ENCODE measurements at places on chromosomes 12 and 14.

GRCh38 chr14:102088012-102088792, 1.4 kb upstream of the HSP90AA1 start:
- peak; percentile 68 for DNase-seq

GRCh38 chr12:109092497-109093021, 713 bp downstream of the ALKBH2 start:
- DNase-seq = no peak

GRCh38 chr14:50366115-50366514, 30.6 kb downstream of the CDKL1 start:
- DNase-seq = no peak

GRCh38 chr12:608921-609320, 54.3 kb downstream of the NINJ2 start:
- DNase-seq = no peak

DNA sequence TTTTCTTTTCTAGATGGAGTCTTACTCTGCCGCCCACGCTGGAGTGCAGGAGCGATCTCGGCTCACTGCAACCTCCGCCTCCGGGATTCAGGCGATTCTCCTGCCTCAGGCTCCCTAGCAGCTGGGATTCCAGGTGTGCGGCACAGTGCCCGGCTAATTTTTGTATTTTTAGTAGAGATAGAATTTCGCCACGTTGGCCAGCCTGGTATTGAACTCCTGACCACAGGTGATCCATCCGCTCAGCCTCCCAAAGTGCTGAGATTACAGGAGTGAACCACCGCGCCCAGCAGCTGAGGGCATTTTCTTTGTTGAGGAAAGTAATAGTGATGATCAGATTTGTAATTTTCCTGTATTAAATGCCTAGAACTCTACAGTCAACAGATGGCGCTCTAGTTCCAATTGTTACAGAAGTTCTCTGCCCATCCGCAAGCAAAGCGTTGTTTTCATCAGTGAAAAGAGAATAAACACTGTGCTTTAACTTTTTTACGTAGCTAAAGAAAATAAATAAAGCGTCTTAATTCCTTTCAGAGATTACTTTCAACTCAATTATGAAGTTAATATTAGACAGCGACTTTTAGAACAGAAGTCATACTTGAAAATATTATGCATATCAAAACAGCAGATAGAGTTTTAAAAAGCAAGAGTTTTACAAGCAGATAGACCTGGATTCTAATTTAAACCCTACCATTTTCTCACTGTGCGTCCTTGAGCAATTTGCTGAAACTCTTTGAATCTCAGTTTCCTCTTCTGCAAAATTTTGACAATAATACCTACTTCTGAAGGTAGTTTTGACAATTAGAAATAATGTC, 335.1 kb downstream of the DUSP6 start:
- peak; percentile 77 for DNase-seq

DNA sequence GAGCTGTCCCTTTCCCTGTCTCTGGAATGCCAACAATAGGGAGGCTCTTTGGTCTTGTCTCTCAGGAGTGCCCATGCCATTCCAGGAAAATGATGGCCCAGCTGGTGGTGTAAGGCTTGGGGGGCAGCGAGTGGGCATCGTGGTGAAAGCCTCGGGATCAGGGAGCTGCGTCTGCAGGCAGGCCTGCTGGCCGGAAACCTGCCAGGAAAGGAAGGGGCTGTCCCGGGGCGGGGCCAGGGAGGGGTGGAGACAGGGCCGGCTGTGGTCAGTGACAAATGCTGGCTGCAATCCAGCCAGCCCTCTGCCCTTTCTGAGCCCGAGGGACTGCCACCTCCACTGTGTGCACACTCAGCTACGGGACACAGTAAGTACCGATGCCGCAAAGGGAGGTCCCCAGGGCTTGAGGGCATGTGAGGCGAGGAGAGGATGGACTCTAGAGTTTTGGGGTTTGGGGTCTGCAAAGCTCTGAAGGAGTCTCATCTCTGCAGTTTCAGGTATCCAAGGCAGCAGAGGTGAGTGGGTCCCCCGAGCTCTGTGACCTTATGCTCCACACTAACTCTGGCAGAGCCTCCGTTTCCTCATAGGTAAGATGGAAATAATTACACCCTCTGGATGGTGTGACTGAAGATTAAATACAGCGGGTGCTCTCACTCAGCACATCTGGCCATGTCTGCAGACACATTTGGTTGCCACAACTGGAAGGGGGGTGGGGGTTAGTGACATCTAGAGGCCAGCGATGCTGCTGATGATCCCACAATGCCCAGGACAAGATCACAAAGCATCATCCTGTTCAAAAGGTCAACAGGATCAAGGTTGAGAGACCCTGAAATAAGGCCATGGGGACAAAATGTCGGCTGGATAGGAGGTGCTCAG, at the start of gene SERPINA5:
Gene SERPINA5 (plus strand): TSS at position 300 of the 873 bp plus-strand sequence. CDS start 5,937 bp downstream, outside the sequence.
- DNase-seq = peak; percentile 24

DNA sequence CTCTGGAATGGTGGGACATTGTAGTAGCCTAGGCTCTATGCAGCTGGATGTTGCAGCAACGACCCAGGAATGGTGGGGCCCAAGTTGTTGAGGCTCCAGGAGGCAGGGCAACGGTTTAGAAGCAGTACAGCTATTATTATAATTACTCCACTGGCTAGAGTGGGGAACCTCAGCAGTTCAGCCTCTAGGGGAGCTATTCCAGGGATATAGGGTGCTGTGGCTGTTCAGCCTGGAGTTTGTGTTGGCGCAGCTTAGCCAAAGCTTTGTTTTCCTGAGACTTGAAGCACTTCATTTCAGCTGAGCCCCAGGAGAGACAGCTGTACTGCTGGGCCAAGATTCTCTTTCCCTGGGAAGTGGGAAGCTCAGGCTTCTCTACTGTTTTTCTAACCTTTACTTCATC, 1023.0 kb upstream of the ATXN7L3B start:
- DNase-seq = no peak

- no peak for DNase-seq
These were observed 97.9 kb downstream of the AACS start for GRCh38 chr12:125163148-125163547.

- DNase-seq = no peak
These were observed 296.6 kb upstream of the KITLG start for GRCh38 chr12:88876857-88877256.

DNA sequence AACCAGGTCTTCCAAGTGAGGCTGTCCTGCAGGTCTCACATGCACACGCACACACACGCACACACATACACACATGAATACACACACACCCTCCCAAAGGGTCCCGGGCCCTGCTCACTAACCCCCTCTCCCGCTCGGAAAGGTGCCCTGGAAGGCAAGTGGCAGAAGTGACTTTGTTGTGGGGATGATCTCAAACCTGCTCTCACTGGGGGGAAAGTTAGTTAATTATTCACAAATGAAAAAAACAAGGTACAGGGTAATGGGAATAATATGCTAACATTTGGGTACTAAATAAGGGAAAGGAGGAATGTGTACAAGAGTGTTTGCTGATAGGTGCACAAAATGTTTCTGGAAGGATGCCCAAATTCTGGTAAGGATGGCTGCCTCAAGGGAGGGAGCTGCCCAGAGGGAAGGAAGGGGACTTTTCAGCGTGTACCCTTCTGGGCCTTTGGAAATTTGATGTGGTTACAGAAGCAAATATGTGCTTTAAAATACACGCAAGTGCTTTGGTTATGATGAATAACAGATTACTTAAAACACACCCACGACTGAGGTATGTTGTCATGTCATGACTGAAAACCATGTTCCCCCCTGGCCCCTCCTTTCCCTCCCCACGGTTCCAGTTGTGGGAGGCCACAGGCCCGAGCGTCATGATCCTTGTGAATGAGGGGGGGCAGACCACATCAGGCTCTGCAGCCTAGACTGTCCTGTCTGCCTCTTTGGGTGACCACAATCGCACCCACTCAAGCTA, 43.3 kb upstream of the PLEKHG6 start:
- DNase-seq = peak; percentile 8

DNA sequence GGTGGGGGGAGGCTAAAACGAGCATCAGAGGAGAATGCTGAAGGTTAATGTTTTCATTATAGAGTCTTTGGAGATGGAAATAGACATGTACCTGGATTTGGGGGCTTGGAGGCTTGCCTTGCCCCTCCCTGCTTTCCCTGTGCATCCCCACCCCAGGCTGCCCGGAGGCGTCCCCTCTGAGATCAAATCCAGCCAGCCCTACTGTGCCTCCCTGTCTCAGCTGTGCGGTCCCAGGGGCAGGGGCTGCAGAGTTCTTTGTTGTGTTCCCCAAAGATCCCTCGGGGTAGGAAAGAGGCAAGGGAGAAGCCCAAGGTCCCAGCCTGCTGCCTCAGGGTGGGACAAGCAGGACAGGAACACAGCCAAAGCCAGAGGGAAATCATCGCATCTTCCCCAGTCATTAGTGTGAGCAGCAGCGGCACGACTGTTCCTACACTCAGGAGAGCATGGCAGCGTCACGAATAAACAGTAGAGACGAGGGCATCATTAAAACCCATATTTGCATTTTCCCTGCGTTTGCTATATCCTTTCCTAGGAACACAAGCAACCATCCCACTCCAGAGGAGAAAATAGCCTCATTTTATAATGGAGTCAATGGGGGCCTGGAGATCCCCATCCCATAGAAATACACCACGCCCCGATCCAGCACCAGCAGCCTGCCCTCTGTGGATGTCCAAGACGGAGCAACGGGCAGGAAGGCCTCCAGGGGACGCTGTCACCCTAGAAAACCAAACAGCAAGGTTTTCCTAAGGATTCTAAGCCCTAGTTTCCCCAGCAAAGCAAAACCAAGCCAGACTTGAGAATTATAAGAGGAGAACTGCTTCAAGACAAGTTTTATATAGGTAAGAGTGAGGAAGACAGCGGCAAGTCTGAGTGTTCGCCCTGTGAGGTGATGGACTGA, 32.4 kb downstream of the ANO2 start:
- DNase-seq = no peak

DNA sequence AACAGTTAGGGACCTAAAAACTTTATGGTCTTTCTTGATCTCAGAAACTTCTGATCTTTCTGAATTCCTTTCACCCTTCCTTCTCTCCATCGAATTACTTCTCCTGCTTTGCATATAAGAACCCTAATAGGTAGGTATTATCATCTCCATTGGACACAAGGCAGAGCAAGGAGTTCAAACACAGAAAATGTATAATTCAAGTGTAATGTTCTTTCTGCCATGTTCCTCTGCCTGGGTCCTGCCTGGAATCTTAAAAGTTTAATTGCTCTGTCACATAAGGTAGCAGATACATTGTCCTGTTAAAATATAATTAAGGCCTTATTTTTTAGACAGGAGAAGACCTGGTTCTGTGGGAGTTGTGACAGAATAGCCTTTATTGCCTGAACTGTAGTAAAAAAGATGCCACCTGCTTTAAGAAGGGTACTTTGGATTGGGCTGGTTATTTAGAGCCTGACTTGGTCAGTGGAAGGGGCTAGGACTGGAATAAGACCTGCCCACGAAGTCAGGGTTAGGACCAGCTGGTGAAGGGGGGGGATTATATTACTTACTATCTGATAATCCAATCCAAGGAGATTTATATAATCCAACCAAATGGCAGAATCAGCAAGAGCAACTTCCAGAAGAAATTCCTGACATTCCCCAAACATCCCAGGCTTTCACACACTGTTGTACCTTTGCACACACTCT, 10.4 kb downstream of the G2E3 start:
- DNase-seq = no peak

Measured in small intestine (tissue), 16 donors.